ENCODE measurements at places on chromosomes 2 and 18. TPM values are rescaled to one million over a fixed set of nuclear protein-coding genes. Genes with fewer than 3 reads are reported as not detected.

Gene EMX1
- not detected for total RNA-seq

Gene CNGA3
- total RNA-seq, result 0.54 TPM

Gene IL1F10
- total RNA-seq, result not detected

Gene SLC8A1
- total RNA-seq, result 5.1 TPM

Gene REG3G
- total RNA-seq, result not detected

Gene DNER
- total RNA-seq, result not detected

Gene RFX8
- total RNA-seq, result not detected

DNA sequence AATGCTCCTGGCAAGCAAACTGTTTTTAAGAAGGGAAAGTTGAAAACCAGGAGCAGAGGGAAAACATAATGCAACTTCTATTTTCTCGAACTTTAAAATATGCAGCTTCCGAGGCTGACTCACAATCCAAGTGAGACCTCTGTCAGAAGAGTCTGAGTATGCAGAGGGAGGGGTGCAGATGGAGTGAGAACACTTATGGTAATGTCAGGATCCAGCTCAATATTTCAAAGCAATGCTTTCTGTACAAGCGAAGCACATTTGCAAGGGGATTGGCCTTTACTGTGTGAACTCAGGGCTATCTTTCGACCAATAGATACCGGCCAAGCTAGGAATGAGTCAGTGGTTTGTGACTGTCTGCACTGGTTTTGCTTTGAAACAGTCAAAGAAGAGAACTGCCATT is 242.7 kb downstream of the CNTNAP5 start:
- DNase-seq, result no peak

DNA sequence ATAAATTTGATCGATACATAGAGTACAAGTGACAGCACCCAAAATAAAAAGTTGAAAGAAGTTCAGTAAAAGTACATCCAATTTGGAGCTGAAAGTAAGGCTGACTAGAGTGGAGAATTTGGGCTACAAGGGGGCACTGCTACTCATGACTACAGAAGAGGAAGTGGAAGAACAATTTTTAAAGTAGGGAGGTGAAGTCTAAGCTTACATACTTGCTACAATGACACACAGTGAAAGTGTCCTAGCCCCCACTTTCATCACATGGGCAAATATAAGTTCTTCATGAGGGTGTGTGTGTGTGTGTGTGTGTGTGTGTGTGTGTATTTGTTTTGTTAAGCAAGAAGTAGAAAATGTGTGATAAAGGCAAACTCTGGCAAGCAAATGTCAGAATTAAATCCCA is 45.7 kb downstream of the MAP3K2 start:
- DNase-seq, result no peak

- DNase-seq, result peak; percentile 8
Observed at GRCh38 chr2:182522405-182522896, 95.6 kb upstream of the PDE1A start.

DNA sequence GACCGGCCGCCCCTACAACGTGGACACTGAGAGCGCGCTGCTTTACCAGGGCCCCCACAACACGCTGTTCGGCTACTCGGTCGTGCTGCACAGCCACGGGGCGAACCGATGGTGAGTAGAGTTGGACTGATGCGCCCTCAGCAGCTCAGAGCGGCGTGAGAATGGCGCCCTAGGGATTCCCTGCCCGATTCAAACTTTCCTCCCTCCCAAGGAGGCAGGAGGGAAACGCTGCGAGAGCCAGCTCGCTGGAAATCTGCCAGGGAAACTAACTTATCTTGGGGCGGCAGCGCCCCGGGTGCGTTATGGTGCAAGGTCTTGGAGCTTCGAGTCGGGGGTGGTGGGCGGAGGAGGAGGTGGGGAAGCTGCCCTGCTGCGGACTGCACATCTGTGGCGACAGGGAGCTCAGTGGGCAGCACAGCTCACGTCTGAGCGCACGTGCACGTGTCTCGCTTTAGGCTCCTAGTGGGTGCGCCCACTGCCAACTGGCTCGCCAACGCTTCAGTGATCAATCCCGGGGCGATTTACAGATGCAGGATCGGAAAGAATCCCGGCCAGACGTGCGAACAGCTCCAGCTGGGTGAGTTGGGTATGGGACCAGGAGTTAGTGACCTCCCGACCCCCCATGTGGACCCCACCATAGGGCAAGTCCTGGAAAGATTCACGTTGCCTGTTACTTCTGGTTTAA is 697 bp downstream of the ITGA4 start:
- DNase-seq, result peak; percentile 6

GRCh38 chr2:158507141-158507540 is 50.4 kb downstream of the PKP4 start:
- DNase-seq, result no peak

DNA sequence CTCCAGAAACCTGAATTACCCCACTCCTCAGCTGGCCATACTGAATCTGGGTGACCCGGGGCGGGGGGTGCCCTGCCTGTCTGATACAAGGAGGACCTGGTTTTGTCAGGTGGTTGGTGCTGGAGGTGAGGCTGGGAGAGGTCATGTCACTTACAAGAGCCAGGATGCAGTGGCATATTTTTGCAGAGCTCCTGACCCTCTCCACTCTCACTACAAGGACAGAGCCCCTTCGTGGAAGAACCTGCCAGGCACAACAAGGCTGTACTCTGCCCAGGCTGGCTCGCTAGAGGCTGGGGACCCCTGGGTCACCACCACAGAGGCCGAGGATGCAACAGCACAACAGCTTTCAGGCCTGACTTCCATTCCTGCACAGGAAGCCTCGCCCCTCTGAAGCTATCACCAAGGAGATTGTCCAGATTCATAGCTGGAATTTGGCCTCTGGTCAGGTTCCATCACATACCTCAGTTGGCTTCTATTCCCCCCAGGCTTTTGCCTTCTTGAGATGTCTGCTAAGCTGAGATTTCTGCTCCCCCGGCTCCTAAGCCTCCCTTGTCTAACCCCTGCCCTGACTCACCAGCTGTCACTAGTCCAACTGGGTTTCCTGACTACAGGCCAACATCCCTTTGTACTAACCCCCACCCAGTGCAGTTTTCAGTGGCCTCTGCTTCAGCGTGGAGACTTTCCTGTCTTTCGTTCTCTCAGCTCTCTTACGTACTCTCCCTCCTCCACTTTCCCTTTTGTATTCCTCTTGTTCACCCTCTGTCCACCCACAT is 132.5 kb upstream of the EPAS1 start:
- DNase-seq, result peak; percentile 38

- DNase-seq, result no peak
Observed at GRCh38 chr18:61352611-61353010, 19.4 kb downstream of the CDH20 start.

GRCh38 chr2:65353046-65353445 is 79.4 kb downstream of the SPRED2 start:
- no peak for DNase-seq

DNA sequence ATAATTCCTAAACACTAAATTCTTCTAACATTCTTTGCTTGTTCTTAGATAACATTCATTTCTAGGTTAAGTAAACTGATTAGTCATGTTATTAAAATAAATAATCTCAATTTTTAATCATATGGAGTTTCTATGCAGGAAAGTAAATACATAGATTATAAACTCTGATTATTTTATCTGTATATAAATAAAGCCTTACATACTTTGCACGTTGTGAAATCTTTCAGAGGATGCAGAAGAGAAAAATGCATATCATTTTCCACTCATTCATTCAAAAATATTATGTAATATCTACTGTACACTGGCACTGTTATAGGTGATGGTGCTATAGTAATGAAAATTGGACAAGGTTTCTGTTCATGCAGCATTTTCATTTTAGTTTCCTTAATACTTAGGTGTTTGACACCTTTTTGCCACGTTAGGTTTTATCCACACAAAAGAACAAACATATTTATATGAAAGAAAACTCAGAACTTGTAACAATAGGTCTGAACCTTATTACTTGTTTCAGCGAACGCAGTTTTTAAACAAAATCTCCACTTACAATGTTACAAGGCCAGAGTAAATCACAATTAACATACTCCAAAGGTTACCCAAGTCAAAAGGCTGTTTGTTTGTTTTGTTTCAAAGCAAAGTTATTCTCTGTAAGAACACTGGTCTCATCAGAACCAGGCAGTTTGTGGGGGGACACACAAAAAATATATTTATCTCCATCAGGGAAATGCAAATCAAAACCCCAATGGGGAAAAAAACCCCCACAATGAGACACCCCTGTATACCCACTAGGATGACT is 27.4 kb downstream of the ADAM17 start:
- no peak for DNase-seq

GRCh38 chr2:10826026-10826425 is 13.4 kb upstream of the PDIA6 start:
- DNase-seq, result no peak

- no peak for DNase-seq
Observed at GRCh38 chr2:73701968-73702665, 35.0 kb downstream of the TPRKB start.

Measured in thyroid gland (tissue), 4 donors.